ENCODE measurements at places on chromosomes 5 and 9.

- DNase-seq = no peak
Observed at GRCh38 chr9:129422843-129423192, 198.1 kb downstream of the C9orf50 start.

DNA sequence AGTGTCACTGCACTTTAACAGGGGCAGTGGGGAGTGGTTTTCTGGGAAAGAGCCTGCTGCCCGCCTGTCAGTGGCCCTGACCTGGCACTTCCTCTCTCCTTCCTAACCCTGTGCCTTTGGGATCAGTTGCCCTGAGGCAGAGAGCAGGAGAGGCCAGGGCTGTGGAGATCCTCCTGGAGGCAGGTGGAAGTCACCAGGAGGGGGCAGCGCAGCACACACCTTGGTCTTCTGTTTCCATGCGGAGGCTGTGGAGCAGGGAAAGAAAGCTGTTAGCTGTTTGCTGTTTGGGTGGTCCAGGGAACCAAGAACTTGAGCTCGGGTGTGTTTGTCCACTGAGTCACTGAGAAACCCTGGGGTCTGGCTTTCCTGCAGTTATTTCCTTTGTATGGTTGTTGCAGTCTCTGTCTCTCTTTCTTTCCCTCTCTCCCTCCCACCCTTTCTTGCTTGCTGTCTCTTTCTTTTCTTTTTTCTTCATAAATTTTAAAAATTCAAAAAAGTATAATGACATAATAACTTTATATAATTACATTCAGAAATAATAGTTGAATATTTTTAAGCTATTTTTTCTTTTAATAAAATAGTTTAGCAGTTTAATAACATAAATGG is 28.1 kb downstream of the NTRK2 start:
- DNase-seq = no peak

GRCh38 chr5:33772380-33772897 is 119.4 kb downstream of the ADAMTS12 start:
- no peak for DNase-seq

- DNase-seq = no peak
Observed at GRCh38 chr9:129697656-129698253, 32.3 kb downstream of the PRRX2 start.

DNA sequence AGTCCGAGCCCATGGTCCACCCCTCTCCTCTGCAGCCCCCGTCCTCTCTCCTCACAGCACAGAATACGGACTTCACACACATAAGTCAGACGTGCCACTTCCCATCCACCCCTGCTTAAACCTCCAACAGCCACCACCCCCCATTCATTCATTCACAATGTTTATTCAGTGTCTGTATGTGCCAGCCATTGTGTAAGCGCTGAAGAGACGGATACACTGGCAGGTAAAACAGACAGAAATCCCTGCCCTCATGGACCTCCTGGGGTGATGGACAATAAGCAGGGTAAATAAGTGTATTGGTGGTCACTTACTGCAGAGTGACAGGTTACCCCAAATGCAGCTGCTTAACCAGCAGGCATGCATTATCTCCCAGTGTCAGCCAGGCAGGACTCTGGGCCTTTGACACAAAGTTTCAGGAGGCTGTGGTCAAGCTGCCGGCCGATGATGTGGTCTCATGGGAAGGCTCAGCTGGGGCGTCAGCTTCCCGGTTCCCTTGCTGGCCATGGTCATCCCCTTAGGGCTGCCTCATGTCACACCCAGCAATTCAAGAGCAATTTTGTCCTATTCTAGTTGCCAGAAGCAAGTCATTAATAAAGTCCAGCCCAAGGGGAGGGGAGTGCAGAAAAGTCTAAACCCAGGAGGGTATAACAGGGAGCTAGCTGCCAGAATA is 1.8 kb upstream of the PAXX start:
- no peak for DNase-seq

GRCh38 chr9:130382096-130382495 is 62.7 kb upstream of the ASS1 start:
- no peak for DNase-seq

- no peak for DNase-seq
Observed at GRCh38 chr9:35790025-35790384, 1.4 kb upstream of the NPR2 start.

GRCh38 chr5:148747536-148747906 is 78.9 kb upstream of the ADRB2 start:
- DNase-seq = no peak

DNA sequence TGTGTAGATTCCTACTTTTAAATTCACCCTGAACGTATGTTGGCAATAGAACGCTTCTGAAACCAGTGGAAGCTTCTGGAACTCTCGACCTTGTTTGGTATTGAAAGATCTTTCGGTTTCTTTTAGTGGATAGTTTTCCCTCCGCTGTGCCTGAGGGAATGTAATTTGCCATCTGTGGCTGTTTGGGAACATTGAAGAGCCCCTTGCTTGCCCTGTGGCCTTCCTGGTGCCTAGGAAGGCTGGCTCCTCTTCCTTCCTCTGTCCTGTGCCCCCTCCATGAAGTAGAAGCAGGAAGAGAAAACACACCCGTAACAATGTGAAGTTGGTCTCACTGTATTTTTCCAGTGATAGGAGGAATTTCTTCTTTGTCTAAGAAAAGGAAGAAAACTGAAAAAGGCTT is 274.3 kb downstream of the AOPEP start:
- no peak for DNase-seq

- DNase-seq = no peak
Observed at GRCh38 chr5:171317230-171317629, 8.2 kb downstream of the TLX3 start.

GRCh38 chr9:120702075-120702474 is 12.2 kb downstream of the MEGF9 start:
- DNase-seq = no peak

GRCh38 chr5:8349855-8350254 is 480.9 kb downstream of the MTRR start:
- no peak for DNase-seq

DNA sequence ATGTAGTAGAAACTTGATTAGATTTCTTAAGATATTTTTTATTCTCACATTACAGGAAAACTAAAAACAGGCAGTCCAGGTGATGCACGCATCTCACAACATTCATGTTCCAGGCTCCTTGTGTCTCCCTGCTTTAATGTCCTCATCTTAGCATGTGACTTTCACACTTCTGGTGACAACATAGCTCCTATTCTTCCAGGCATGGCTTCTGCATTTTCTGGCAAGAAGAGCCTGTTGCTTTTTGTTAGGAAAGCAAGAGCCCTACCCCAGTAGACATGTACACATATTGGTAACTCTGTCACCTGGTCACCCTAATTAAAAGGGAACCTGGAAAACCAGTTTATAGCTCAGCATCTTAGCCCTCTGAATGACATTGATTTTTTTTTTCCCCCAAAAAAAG is 92.5 kb downstream of the PPIC start:
- DNase-seq = no peak

- no peak for DNase-seq
Observed at GRCh38 chr5:139552893-139553575, 8.1 kb upstream of the UBE2D2 start.

DNA sequence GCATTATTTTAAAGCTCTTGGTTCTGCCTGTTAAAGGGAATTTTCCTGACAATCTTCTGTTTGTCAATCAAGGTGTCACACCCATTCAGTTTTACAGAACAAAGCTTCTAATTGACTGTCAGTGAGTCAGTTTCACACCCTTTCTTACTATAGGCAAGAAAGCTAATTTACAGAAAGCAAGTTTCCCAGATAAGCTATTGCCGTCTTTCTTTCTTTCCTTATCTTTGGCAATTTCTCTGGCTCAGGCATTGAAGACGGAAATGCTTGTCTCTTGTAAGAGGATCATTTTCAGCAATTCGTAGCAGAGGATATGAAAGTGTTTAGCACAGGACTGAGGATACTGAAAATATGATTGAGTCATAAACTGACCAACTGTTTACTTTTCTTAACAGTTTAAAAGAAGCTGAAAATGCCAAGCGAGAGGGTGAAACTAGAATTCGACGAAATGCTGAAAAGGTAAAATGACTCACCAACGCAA is 27.0 kb downstream of the SPINK5 start:
- DNase-seq = no peak

DNA sequence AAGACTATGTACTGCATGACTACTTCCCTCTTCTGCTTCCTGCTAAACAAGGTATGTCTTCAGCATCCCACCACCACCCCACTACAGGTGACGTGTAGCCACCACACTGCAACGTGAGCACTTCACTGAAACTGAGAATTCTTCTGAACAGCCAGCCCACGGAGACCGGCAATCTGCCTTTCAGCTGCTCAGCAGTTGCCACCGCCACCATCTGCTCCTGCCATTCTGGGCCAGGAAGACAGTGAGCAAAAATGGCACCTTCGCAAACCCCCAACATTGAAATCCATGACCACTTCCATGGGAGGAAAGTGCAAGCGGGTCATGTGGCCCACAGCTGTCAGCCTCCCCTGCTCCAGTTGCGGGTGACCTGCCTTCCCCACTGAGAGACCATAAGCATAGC is 443.4 kb upstream of the ST8SIA4 start:
- DNase-seq = no peak

- DNase-seq = no peak
Observed at GRCh38 chr5:139662617-139663016, 14.5 kb downstream of the CXXC5 start.

GRCh38 chr5:78605611-78606010 is 43.0 kb downstream of the LHFPL2 start:
- DNase-seq = no peak

DNA sequence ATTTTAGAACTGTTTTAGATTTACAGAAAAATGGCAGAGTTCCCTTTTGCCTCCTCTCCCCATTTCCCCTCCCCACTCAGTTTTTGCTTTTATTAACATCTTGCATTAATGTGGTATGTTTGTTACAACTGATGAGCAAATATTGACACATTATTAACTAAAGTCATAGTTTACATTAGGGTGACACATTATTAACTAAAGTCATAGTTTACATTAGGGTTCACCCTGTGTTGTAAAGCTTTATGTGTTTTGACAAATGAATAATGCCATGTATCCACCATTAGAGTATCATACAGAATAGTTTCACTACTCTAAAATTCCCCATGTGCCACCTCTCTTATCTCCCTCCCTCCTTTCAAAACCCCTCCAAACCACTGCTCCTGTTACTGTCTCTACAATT is 262.5 kb downstream of the NPR3 start:
- no peak for DNase-seq

- no peak for DNase-seq
Observed at GRCh38 chr5:146185161-146185560, 2.7 kb upstream of the LARS1 start.

- no peak for DNase-seq
Observed at GRCh38 chr5:14816999-14817761, 54.4 kb downstream of the ANKH start.

DNA sequence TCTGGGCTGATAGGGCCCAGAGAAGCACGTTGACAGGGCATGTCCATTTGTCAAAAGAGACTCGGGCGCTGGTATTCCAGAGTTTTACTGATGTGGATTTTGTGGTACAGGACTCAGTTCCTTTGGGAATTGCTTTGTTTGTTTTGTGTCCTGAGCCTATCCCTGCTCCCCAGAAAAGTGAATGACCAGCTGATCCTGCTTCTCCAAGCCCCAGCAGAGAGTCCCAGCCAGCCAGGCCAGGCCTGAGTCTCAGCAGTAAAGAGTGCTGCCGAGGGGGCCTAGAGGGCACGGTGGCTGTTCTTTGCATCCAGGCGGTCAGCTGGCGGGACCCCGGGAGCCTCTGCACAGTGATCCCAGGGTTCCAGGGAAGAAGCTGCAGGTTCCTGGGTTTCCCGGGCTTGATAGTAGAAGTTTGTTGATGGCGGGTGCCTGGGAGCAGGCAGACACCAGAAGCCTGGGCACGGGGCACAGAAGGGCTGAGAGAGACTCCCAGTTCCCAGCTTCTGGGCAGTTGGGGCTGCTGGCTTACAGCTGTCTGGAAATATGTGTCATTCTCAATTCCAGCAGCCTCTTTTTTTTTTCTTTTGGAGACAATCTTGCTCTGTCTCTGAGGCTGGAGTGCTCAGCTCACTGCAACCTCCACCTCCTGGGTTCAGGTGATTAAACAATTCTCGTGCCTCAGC is 8.7 kb downstream of the PRDM12 start:
- no peak for DNase-seq

- no peak for DNase-seq
Observed at GRCh38 chr9:37582548-37583157, 6.5 kb upstream of the FBXO10 start.

DNA sequence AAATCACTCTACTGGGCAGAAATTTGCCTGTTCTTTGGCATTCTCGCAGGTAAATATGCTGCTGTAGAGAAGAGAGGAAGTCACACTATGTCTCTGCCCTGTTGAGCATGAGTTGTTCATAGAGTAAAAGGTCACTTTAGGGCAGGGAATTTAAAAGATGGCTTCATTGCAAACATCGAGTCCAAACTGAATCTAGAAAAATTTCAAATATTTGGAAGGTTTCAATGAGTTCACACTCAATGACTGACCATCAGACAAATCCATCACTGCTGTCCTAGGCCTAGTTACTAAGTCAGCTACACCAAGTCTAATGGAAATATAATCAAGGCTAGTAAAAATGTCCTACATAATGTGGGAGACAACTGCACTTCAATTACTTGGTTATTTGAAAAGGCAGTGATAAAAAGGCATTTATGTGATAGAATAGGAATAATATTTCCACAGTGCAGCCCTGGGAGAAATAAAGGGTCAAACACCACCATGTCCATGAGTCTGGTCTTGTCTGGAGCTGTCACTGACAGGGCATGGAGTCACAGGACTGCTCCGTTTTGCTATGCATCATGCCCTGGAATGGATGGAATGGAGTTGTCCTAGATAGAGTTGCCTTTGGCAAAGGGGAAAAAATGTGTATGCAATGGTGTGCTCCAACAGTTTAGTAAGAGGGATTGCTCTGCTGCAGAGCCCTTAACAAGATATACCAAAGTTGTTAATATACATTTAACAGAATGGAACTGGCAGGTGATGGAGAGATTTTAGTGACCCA is 218.5 kb upstream of the DAPK1 start:
- DNase-seq = no peak

- no peak for DNase-seq
Observed at GRCh38 chr5:137136991-137137632, 362.0 kb downstream of the SPOCK1 start.

- no peak for DNase-seq
Observed at GRCh38 chr5:122559676-122560075, 215.2 kb upstream of the SNX2 start.

GRCh38 chr5:137075163-137075970 is 423.8 kb downstream of the SPOCK1 start:
- DNase-seq = no peak

- DNase-seq = no peak
Observed at GRCh38 chr9:112224401-112225289, 49.5 kb upstream of the SUSD1 start.

- no peak for DNase-seq
Observed at GRCh38 chr9:29798599-29798998, 2225.3 kb upstream of the C9orf72 start.

DNA sequence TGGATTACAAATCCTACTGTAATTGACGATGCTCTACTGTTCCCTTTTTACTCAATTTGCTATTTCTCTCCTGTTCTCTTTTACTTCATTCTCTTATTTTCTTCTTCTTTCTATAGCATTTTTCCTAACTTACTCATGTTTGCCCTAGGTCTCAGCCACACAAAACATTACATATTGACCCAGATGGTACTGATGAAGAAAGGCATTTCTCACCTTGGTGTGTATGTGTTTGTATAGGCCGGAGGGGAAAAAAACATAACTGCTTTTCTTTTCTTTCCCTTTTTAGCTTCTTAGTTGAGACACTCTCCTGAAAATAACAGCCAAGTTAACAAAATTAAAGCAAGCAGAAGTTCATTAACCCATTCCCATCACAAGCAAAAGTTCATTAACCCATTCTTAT is 1019.8 kb upstream of the CDH18 start:
- no peak for DNase-seq

Measured in CD4-positive, alpha-beta T cell treated with Interferon alpha-2 for 1 hour (primary cell).